ENCODE measurements at places on chromosomes 11 and 22.

DNA sequence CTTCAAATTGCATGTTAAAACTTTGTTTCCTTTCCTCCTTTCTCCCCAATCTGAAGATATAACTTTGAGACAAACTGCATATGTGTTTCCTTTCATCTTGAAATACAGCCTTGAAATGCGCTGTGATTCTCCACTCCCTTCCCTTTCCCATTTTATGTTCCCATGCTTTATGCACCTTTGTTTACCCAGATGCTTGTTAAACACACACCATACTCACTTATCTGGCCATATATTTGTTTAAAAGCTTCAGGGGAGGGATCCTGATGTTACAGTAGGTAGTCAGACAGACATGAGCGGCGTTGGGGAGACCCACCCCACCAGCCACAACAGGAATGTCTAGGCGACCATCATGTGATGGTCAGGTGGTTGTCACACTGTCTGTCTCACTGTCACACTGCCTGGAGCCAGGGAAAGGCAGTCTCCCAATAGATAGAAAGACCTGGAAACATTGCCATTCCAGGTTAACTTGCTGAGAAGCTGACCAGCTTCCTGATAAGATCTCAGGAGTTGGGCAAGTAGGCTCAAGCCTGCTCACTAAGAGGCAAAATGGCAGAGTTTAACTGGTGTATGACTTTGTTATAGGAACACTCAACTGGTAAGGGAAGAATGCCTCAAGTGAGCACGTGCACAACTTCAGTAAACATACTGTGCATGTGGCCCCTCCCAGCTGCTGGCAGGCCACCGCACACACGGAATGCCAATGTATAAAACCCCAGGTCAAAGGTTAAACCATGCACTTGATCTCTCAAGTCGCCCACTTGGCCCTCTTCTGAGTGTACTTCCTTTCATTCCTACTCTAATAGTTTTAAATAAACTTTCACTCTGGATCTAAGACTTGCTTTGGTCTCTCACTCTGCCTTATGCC is 23.5 kb upstream of the MSANTD2 start:
- DNase-seq, result no peak

DNA sequence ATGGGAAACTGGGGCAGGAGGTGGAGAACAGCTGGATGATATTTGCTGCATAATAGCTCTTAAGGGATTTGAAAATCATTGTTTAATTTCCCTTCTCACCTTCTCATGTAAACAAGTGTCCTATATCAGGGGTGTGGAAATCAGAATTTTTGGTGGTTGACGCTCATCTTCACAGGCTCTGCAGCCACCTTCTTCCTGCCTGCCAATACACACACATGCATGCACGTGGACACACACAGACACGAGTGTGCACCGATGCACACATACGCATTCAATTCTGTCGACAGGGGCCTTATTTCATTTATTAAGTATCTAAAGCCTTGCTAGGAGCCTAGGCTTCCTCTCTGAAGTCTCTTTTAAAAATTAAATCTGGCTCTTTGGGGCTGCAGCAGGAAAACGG is 349.4 kb upstream of the NCAM1 start:
- DNase-seq, result no peak

GRCh38 chr11:61164606-61165424 is 3.6 kb upstream of the VPS37C start:
- no peak for DNase-seq

- DNase-seq, result no peak
Observed at GRCh38 chr11:68689737-68690625, 5.6 kb downstream of the GAL start.

- no peak for DNase-seq
Observed at GRCh38 chr22:41415554-41415953, 31.0 kb downstream of the TOB2 start.

GRCh38 chr11:22044126-22044525 is 148.8 kb upstream of the ANO5 start:
- DNase-seq, result no peak

DNA sequence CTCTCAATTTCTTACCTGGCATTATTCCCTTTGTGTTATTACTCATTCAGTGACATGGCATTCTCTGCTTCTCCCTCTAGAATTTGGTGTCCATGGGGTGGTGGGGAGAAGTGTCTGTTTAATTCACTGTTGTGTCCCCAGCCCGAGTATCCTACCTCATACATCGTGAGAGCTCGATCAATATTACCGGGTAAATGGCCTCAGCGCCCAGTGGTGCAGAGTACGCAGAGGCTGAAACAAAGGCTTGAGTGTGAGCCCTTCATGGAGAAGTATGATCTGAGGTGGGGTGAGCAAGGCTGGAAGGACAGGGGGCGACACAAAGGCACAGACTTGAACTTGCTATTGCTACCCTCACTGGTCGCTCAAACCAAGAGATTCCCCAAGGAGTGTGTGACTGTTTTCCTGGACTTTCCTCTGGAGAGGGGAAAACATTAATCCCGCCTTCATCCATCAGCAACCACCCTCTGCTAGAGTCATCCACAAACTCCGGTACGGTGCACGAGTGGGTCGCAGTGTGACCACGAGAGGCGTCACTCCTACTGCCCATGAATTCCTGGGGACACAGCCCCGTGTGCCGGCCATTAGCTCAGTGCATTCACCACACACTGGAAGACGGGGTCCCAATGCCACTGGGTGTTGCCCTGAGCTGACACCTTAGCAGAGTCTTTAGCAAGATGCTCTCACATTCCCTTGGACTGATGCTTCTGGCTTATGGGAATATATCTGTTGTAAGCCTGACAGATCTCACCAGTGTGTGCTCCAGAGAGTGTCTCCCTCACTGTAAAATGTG is 35.0 kb upstream of the CCND1 start:
- DNase-seq, result no peak

DNA sequence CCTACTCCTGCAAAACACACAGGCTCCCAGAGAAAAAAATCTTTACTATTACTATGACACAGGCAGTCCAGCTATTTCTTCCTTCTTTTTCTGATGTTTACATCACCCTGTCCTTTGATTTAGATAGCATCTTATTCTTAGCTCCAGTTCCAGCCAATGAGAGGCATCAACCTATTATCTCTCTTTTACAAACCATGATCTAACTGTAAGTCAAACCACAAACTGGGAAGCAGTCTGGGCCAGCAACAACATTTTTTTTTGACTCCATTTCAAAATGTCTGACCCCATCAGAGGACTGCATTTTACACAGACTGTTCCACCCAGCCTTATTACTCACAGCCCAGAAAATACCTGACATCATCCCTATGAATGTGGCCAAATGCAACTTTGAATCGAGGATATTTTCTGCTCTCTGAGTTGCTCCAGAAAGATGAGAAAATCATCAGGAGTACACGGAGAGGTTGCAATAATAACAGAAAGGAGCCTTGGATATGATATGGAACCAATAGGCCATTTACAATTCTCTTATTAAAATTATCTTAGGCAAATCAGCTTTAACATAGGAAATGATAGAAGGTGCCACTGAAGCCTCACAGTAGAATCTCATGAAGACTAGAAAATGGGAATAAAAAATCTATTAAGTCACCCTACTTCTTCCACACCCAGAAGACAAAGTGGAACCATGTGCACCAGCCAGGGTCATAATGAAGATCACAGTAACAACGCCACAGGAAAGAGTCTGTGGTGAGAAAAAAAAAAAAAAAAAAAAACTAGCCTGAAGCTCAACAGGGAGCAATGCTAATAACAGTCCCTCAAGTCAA is 21.2 kb downstream of the TBRG1 start:
- no peak for DNase-seq

DNA sequence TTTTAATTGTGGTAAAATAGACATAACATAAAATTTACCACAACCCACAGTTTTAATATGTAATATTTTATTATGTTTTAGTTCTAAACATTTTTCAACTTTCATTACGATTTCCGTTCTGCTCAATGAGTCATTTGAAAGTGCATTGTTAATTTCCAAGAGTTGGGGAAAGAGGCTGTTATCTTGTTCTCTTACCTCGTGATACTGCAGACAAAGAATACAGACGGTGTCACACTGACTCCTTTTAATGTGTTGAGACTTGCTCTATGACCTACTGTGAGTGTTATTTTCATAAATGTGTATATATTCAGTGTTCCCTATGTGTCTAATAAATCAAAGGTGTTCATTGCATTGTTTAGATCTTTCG is 10.8 kb upstream of the RAC2 start:
- no peak for DNase-seq

GRCh38 chr11:67465189-67465510 is 3.9 kb downstream of the TMEM134 start:
- DNase-seq, result no peak

- DNase-seq, result no peak
Observed at GRCh38 chr11:100801225-100801999, 114.3 kb downstream of the ARHGAP42 start.

GRCh38 chr11:31817621-31818424 is 6.7 kb upstream of the PAX6 start:
- DNase-seq, result peak; percentile 70

GRCh38 chr11:36339888-36340287 is 43.8 kb downstream of the PRR5L start:
- DNase-seq, result no peak

DNA sequence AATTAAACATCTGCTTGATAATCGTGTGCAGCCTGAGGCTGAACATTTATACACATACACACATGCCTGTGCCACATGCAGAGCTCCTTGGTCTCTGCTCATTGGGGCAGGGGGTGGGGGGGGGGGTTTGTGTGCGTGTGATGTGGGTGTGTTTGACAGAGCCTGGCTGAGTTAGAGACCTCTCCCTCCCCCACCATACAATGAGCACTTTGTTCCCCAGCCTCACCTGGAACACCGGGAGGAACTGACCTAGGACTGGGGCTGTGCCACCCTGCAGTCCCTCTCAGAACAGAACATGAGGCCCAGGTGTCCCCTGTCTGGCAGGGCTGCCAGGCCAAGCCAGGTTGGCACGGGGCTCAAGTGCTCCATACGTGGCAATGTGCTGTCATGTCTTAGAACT is 96.6 kb downstream of the TP53I11 start:
- no peak for DNase-seq

DNA sequence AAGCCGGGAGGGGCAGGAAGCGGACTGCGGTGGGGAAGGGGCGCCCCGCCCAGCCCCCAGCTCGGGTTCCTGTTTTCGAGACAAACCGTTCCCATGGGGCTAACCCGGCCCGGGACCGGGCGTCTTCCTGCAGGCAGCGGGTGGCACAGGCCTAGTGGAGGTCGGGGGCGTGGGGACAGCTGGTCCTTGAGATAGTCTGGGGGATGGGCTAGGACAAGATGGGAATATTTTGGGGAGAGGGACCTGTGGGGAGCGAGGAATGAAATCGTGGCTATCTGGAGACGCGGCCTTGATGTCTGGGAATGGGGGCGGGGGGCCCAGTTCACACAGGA is 1.2 kb upstream of the RASGRP2 start:
- no peak for DNase-seq

- DNase-seq, result no peak
Observed at GRCh38 chr11:289712-290620, 1.0 kb downstream of the PGGHG start.

DNA sequence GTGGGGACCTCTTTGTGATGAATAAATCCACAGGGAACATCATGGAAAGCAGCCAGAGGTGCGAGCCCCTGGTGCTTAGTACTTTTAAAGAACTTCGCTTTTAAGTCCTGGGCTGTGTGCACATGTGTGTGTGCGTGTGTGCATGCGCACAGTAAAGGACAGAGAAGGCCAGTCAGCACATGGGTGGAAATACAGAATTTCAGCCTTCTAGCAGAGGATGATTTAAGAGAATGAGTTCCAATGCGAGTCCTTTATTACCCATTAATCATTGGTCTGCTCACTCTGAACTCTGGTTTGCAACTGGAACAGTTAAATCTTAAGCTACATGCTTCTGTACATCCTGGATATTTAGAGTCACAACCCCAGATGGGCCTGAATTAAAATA is 18.9 kb downstream of the TEAD1 start:
- DNase-seq, result no peak

GRCh38 chr11:32659672-32660071 is 76.0 kb downstream of the EIF3M start:
- no peak for DNase-seq

GRCh38 chr22:19195796-19196731 is 17.5 kb upstream of the SLC25A1 start:
- no peak for DNase-seq

DNA sequence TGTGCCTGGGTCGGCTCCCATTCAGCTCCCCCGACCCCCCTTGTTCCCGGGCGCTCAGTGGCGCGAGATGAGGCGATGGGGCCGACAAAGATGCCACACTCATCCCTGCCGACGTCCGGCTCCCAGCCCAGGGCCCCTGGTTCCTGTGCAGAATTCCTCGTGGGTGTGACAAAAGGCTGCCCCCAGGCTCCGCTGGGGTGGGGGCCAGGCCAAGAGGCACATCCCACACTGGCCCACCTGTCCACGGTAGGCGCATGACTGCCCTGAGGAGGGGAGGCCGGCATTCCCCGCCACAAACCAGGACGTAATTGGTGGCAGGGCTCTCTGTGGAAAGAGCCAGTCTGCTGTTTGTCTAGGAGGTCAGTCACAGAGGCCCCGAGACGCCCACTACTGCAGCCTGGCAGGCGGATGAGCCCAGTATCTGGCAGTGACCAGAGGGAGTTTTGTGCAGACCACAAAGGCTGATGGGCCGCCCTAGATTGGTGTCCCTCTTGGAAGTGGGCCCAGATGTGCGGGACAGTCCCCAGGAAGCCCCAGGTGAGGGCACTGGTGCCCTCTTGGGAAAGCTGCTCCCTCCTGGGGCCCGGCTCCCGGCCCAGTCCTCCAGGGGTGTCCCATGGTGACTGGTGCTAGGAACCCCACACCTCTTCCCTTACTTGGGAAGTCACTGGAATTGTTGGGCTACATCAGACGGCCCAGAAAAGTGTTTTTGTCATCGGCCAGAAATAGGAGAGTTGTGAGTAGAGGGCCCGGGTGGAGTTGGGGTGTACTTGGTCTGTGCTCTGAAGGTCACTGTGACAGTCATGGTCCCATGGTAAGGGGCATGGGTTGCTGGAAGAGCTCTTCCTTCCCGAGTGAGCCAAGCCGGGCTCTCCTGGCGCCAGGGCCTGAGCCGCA is 5.8 kb downstream of the CCND1 start:
- DNase-seq, result no peak

GRCh38 chr11:60918251-60918938 is 4.4 kb downstream of the TMEM109 start:
- DNase-seq, result no peak

- DNase-seq, result no peak
Observed at GRCh38 chr11:22337596-22338485, at the start of gene SLC17A6. Gene SLC17A6, plus strand, starts transcription at chr11:22338381. Its CDS starts 153 bp downstream, at chr11:22338534.

- no peak for DNase-seq
Observed at GRCh38 chr11:103484545-103484944, 375.3 kb downstream of the DYNC2H1 start.

- no peak for DNase-seq
Observed at GRCh38 chr11:120146413-120147093, 8.6 kb upstream of the TRIM29 start.

DNA sequence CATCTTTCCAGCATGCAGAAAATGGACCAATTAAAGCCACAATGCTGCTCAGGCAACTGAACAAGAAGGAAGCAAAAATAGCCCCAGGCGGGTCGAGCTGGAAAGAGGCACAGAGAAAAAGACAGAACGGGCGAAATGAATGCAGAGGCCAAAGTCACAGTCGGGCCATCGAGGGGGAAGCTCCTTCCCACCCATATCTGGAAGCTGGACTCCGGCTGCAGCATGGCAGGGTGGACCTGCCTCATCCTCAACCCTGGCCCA is 58.6 kb upstream of the PRDM11 start:
- no peak for DNase-seq

- DNase-seq, result no peak
Observed at GRCh38 chr22:20952544-20953341, 14.3 kb upstream of the AIFM3 start.

Data from hypothalamus (tissue), 51 donors.